ENCODE measurements at places on chromosomes 3 and 15.

DNA sequence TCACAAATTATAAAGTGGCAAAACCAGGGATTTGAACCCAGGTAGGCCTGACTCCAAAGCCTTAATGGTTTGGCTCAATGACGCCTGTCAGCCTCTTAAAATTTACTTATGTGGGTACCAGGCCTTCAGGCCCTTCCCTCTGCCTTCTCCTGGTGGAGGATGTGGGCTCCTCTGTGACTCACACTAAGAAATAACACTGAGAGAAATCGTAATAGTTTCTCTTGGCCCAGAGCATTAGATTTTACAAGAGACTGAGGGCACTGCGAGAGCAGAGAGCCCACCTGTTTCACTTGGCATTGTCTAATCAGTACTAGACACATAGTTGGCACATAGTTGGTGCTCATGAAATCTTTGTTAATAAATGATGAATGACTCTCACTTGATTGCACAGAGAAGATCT, 505.2 kb downstream of the SHQ1 start:
- DNase-seq, result peak; percentile 37

DNA sequence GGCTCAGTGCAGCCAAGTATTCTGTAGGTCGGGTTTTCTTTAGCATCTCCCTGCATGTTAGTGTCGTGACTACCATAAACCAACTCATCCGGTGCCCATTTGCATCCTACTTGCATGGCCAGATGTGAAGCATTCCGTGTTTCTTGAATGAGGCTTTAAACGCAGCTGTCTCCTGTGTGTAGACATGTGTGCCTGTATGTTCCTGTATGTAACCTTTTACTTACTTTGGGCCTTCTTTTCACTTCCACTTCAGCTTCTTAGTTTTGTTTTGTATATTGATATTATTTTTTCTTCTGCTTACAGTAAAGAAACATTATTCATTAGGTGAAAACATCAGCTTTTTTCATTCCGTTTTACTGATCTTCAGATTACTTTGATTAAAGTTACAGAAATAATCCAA, 267.9 kb downstream of the BBX start:
- DNase-seq, result no peak

- no peak for DNase-seq
Observed at GRCh38 chr3:61872077-61872706, 310.8 kb downstream of the PTPRG start.

DNA sequence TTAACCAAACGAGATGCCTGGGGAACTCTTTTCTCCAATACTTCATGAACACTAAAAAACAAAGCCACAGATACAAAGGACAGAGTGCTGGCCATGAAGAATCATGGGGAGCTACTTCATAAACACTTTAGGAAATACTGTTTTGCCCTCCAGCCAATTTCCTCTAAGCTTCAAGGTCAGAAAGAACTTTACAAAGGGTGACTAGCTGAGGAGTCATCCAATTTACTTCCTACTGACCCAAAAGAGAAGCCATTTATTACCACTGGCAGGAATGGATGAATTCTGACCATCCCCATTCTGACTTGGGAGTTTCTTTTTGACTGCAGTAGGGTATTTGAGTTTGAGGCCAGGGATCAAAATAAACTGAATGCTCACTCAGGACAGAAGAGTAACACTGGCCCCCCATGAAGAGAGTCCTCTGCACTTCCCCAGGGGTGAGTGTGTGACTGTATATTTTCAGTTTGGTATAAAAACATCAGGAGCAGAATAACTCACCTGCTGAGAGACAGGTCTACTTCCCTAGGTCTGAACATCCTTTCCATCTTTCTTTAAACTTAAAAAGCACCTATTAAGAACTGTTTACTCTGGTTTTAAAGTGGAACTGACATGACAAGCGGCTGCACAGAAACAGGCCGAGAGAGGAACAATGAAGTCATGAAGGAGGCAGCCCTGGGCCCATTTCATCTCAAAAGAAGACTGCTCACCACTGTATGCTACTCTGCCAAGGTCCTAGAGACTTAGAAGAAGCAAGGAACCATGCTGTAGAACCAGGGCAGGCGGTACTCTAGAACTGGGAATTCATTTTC, 203.6 kb downstream of the TNIK start:
- no peak for DNase-seq

DNA sequence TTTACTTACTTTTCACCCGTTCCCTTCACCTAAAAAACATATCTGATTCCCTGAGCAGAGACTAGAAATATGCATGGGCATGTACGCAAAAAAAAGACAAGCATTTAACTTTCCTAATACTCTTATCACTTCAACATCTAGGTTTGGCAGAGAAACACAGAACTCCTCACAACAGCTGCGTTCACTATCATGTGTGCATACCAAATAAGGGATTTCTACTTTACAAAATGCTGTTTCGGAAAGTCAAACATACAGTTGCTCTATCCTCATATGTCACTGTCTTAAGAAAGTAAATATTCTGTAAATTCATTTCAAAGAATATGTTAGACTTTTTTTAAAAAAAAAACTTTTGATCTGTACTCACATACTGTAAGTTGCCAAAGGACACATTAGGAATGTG, 65.1 kb upstream of the CBLB start:
- no peak for DNase-seq

- no peak for DNase-seq
Observed at GRCh38 chr3:126270145-126270811, 86.9 kb downstream of the KLF15 start.

- no peak for DNase-seq
Observed at GRCh38 chr3:53509494-53509893, 15.1 kb downstream of the CACNA1D start.

DNA sequence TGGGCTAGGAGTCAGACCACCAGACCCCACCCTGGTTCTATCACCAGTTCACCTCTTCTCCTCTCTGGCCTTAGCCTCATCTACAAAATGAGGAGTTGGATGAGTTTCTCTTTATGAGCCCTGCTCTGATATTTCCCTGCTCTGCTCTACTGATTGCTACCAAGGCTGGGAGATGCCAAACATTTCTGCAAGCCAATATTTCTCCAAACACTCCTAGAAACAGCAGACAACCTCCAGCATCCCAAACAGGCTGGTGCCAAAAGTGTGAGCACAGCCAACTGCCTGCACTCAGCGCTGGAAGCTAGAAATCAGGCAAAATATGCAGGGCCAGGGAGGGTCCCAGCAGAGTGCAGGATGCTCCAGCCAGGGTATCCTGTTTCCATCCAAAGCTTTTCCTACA, 10.8 kb downstream of the DAPK2 start:
- no peak for DNase-seq

GRCh38 chr3:36843065-36844051, 79.0 kb upstream of the DCLK3 start:
- DNase-seq, result peak; percentile 65

DNA sequence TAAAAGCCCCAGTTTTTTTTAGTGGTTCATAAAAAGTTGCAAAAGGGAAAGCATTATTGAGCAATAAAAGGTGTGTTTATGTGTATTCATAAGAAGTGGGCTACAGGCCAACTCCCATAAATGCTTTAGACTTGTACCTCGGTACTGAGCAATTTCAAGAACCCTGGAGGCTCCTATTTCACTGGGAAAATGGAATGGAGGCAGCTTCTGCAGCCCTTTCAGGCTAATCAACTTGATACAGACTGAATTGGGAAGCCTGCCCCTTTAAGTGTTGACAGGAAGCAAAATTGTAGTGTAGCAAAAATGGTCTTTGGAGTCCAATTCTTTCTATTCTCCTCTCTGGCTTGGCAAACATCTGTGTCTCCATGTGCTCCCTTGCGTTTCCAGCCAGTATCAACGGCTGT, 118.8 kb downstream of the ECT2 start:
- no peak for DNase-seq

DNA sequence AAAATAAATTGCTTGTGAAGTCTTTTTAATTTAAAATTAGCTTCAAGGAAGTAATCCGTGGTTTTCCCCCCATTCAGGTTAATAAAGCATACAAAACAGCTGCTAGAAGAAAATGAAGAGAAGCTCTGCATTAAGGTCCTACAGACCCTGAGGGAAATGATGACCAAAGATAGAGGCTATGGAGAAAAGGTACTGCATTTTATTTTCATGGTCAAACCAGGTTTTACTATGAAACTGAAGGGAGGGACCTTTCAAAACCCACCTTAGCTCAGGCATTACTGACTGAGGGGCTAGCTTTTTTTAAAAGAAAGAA, 218.5 kb downstream of the ITPR1 start:
- no peak for DNase-seq

DNA sequence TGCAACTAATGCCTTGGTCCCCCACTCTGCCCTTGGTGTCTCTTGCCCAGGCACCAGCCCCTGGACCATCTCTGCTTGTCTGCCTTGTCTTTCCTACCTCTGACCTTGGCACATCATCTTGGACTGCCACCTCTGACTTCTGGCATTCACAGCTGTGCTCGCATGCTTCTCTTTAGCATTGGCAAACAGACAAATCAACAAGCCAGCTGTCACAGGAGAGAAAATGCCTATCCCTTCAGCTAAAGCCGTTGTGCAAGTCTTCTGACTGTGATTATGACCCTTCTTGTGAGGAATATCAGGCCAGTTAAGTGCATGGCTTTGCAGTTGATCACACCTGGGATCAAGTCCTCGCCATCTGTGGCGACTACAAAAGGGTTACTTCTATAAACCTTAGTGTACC, 84.6 kb downstream of the PRICKLE2 start:
- no peak for DNase-seq

DNA sequence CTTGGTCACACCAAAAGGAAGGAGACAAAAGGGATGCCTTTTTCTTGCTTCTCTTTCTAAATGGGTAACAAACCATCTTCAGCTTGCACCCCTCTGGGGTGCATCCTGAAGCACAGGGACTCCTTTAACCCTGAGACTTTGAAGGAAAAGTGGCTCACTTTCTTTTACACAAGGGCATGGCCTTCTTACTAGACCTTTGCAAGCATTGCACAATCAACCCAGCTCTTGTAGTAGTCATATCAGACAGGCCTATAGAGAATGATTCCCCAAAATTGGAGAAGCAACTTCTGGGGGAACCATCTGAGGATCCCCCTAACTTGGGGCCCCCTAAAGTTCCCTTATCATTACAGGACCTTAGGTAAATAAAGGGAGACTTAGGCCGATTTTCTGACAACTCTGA, 56.1 kb upstream of the GK5 start:
- no peak for DNase-seq

- DNase-seq, result no peak
Observed at GRCh38 chr15:47516558-47516957, 200.7 kb upstream of the SEMA6D start.

DNA sequence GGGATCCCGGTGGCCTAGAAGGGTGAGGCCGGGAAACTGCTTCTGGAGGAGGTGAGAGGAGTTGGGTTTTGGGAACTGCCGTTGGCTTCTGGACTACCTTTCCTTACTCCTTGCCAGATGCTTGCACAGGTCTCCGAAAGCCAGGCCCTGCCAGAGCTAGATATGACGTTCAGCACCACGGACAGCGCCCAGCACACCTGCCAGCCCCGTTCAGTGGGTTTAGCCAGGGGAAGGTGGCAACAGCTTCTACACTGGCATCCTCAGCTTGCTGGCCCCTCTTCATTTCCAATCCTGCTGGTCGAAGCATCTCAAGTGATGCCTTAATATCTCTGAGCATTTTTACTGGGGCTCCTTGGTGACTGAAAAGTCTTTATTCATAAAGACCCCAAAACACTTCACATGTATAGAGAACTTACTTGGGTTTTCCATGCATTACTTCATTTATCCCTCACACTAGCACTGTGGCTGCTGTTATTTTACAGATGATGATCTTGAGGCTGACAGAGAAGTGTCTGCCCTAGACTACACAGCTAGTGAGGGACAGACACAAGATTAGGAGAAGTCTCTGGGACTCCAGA, 21.9 kb downstream of the HCN4 start:
- peak; percentile 64 for DNase-seq

DNA sequence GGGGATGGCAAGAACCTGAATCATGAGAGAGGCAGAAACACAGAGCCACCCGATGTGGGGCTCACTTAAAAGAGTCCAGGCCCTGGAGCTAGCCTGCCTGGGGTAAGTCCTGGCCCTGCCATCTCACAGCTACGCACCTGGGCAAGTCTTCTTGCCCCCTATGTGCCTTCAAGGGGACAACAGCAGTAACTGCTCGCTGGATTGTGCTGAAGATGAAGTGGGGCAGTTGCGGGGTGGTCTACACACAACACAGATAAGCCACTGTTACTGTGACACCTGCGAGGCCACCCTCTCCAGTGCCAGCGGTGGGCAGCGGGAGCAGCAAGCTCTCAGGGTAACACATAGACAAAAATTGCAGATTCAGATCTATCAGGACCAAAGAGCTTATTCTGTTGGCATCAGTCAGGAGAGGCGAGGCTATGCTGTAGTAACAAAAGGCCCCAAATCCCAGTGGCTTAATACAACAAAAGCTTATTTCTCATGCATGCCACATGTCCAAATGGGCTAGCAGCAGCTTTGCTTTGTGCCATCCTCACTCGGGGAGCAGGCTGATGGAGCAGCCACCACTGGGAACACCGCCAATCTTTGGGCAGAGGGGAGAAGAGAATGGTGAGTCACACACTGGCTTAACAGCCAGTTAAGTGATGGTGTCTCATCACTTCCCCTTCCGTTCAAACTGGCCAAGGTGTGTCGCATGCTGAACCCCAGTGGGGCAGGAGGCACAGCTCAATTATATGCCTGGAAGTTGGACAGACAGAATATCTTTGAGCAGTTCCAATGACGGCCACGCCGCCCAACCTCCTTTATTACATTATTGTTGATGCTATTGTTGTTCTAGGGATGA, 78.3 kb downstream of the WNT7A start:
- DNase-seq, result no peak

- DNase-seq, result peak; percentile 49
Observed at GRCh38 chr3:50189274-50189673, 2.1 kb upstream of the GNAT1 start.

DNA sequence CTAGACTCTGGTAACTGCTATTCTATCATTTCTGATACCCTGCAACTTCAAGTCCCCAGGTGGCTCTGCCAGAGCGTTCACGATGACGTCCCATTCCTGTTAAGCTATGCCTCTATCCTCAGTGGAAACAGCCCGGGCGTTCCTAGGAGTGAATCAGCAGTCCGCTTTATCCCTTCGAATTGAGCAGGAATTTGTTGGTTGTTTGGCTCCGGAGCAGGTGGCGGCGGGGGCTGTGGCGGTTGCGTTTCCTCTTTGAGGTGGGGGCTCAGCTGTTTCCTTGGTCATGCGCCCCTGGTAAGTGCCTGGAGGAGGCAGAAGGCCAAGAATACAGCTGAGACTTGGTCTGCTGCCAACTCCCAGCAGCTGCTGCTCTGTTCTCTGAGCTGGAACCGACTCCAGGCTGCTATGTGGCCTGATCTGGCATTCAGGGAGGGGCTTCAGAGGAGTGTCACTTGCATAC, 25.2 kb downstream of the ARPP21 start:
- no peak for DNase-seq

- no peak for DNase-seq
Observed at GRCh38 chr15:51229907-51230330, 108.5 kb downstream of the CYP19A1 start.

DNA sequence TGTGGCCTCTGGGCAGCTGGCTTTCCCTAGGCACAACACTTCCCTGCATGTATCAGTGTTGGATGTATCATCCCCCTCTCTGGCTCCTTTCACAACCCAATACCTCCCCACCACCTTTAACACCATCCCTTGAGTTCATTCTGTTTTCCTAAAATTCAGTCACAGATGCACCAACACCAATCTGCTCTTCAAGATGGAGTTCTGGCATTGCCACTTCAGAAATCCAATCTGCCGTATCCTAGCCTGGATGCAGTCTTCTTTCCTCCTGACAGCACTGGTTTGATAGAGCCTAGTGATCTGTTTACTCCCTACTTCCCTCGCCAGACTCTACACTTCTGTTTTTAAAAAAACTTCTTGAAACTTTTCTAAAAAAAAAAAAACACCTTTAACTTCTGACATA, 21.7 kb downstream of the PXYLP1 start:
- DNase-seq, result no peak

Data from activated T-cell treated with anti-CD3 and anti-CD28 coated beads, Interleukin-2, amount 50 U/mL, for 72 hours (primary cell).